Progenitor cell of endocrine pancreas (in vitro differentiated cells): ENCODE measurements at places on chromosomes 16 and 17. TPM values are rescaled to one million over a fixed set of nuclear protein-coding genes. Genes with fewer than 3 reads are reported as not detected.

DNA sequence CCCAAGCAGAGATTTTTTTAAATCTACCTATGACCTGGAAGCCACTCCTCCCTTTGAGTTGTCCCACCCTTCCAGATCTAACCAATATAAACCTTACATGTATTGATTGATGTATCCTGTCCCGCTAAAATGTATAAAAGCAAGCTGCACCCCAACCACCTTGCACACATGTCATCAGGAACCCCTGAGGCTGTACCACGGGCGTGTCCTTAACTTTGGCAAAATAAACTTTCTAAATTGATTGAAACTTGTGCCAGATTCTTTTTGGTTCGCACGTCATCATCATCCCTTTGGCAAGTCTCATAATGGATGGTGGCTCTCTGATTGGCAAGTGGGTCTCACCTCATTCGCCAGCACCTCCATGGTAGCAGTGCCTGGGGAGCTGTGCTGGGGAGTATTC lies 60.2 kb downstream of the CNGB1 start:
- DNase-seq, result no peak

- no peak for DNase-seq
Measured at GRCh38 chr16:86794216-86794864, 216.0 kb downstream of the FOXL1 start.

GRCh38 chr17:67574658-67575293 lies 143.0 kb upstream of the NOL11 start:
- DNase-seq, result no peak

- DNase-seq, result no peak
Measured at GRCh38 chr17:29368926-29369325, 21.2 kb upstream of the TAOK1 start.

The MAPT gene
- total RNA-seq, result 2.5 and 3.6 TPM in 2 replicates
